Fibroblast of the aortic adventitia (primary cell): ENCODE measurements at places on chromosomes 5 and 9. TPM values are rescaled to one million over a fixed set of nuclear protein-coding genes. Genes with fewer than 3 reads are reported as not detected.

TRPM3 gene
- 8.8 and 20.5 TPM in 2 replicates for total RNA-seq

LIX1 gene
- not detected in 2 replicates for total RNA-seq

GRCh38 chr9:31255211-31255610 lies 1129.2 kb upstream of the ACO1 start:
- DNase-seq, result no peak

DNA sequence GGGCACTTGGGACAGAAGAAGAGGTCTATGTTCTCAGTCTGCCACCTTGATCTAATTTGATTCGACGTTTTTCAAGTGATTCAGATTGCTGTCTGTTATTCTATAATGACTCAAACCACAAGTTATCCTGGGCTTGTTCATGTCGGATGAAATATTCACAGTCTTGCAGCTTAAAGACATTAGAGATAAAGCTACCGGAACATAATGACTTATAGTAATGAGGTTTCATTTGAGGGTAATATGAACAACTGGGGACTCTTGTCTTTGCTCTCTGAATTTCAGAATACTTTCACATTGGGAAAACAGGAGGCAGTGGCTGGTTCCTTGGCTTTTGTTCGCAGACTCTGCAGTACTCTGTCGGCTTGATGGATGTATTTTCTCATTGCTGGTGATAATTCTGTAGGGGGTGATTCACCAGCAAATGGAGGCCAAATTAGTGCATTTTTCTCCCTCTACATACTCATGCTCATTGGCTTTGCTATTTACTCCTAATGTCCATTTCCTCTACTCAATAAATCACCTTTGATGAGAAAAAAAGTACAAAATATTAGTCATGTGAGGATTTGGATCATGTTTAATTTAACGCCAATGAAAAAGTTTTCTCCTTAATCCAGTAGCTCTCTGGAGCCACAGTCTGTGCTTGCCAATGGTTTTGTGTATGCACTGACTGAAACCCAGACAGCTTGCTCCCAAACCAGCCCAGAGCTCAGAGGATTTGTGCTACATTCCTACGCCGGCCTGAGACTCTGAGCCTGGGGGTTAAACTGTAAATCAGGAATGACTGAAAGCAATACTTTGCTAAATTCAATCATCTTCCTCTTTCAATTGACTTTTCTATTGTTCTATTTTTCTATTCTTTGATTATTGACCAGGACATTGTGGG lies 154.7 kb upstream of the ANKH start:
- peak; percentile 71 for DNase-seq

- no peak for DNase-seq
Measured at GRCh38 chr9:135301271-135302263, 178.0 kb upstream of the PPP1R26 start.

ODF2 gene
- total RNA-seq, result 10.5 and 25.4 TPM in 2 replicates

DNA sequence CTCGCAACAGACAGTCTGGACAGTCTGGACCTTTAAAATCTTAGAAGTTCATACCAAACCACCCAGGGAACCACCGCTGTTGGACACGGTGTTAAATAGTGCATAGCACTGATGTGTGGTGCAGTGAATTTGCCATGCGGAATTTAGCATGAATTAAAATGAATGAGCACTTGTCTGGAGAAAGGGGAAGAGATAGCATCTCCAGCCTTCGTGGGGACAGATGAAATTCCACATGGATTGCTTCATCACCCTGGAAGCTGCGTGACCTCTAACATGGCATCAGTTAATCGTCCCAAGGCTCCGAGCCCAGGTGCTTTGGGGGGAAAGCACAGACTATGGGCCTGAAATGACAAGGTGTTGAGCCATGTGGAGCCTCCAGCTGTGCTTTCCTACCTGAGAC lies 91.4 kb downstream of the ADAMTS16 start:
- DNase-seq, result no peak

IFNE gene
- total RNA-seq, result 4.5 and 18.3 TPM in 2 replicates

MEIKIN gene
- total RNA-seq, result not detected in 2 replicates

- peak; percentile 11 for DNase-seq
Measured at GRCh38 chr5:153480401-153480800, 10.1 kb upstream of the GRIA1 start.

INSL6 gene
- not detected in 2 replicates for total RNA-seq

CD74 gene
- 0.41 and 1.1 TPM in 2 replicates for total RNA-seq

GRCh38 chr5:177508221-177508611 lies 1.4 kb downstream of the DOK3 start:
- DNase-seq, result no peak

C5orf52 gene
- total RNA-seq, result not detected in 2 replicates

SOHLH1 gene
- total RNA-seq, result not detected in 2 replicates

DNA sequence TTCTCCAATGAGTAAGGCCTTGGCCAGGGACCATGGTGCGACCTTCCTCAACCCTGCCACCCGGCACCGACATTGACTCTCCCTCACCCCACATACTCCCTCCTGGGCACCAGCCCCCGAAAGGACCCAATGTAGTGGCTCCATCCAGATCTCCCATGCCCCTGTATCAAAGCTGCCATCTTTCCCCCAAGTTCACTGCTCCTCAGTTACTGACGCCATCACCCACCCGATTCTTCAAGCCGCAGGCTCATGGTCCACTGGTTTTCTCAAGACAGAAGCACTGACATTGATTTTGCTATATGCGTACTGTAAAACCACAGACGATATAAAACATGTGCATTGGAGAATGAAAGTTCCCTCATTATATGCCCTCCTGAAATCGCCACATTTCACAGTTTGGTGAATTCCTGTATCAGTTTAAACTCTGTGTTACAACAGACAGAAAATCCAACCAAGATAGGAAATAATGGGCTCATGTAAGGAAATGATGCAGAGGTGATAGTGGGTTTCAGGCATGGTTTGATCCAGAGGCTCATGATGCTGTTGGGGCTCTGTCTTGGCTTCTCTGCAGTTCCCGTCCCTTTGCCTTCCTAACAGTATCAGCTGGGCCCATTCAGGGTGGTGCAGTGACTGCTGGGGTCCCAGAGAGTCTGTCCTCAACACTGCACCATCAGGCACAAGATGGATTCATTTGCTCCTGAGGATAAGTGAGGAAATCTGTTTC lies 207.3 kb upstream of the IER5L start:
- no peak for DNase-seq

DNA sequence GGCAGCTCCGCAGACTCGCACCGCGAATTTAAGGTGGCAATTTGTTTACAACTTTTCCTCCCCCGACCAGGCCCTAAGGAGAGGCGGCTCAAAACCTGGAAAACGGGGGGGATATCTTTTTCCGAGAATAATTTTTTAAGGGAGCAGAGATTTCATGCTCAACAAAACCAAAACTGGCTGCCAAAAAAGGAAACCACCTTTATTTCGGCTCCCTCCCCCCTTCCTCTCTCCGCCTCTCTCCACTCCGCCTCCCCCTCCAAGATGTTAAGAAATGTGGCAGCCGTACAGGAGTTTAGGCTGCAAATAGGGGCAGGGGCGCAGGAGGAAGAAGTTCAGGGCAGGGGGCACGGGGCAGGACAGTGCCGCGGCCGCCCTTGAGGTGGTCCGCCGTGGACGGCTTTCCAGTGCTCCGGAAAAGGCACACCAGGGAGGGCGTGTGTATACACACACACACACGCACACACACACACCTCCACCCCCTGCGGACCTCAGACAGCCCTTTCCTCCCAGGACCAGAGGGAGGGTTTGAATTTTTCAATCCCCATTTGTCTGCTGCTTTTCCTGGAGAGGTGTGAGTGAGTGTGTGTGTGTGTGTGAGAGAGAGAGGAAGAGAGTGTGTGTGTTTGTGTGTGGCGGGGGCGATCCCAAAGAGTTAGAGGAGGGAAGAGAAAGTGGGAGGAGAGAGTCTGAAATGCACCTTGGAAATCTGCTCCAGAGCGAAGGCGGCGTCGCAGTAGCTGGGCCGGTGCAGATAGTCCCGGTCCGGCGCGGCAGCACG lies 9.1 kb downstream of the PTCH1 start:
- peak; percentile 81 for DNase-seq
